ENCODE measurements at places on chromosomes 3 and 15. TPM values are rescaled to one million over a fixed set of nuclear protein-coding genes. Genes with fewer than 3 reads are reported as not detected.

GRCh38 chr3:112101916-112102315 is 15.7 kb downstream of the C3orf52 start:
- no peak for DNase-seq

DNA sequence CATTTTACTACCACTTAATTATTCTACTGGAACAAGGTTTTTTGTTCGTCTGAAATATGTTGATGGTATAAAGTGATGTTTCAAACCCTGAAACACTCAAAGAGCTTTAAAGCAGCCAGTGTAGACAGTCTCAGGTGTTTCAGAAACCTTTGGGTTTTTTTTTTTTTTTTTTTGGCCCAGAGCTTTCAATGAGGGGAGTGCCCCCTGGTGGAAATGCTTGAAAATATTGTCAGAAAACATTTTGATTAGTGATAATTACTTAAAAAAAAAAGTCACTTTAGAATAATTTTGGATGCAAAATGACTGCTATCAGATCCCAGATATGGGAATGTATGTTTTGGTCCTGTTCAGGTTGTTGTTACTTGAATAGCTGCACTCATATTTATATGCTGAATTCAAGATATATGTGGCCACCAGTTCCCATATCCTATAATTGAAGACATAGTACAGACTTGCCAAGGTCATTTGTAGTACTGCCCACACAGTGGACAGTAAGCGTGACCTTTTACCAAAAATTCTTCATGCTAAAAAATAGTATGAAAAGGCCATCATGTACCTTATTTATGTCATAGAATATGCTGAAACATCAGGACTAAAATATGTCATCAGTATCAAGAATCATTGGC is 35.9 kb downstream of the SATB1 start:
- no peak for DNase-seq

Gene NCKIPSD
- total RNA-seq, result 35.5 TPM

GRCh38 chr3:140113996-140114788 is 179.2 kb downstream of the CLSTN2 start:
- no peak for DNase-seq

DNA sequence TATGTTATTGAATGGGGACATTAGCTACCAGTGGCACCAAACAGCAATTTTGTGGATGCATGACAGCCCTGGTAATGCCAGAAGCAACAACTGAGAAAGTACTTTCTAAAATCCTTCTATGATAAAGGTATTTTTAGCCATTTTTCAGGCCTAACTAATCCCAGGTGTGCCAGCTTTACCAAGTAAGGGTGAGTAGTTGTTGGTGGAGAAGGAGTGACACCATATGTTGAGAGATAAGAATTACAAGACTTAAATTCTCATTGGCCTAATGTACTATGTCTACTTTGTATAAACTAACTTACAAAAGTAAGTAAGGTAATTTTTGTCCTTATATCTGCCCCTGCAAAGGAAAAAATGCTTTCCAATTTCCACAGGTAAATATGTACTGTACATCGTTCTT is 4.1 kb upstream of the COX17 start:
- no peak for DNase-seq

DNA sequence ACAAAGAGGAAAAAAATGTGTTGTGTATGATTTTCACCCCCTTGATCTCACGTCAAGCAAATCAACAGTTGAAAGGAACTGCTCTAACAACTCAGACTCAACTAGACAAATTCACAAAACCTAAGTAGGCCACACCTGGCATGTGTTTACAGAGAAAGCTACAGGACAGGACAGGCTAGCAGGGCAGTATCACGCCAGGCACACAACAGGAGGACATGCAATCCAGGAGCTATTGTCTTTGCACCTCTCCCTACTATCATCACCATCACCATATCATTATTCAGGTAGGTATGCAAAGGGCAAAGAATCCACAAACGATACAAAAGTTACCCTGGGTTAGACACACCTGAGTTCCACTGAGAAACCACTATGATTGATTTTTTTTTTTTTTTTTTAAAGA is 86.4 kb downstream of the TBL1XR1 start:
- DNase-seq, result no peak

DNA sequence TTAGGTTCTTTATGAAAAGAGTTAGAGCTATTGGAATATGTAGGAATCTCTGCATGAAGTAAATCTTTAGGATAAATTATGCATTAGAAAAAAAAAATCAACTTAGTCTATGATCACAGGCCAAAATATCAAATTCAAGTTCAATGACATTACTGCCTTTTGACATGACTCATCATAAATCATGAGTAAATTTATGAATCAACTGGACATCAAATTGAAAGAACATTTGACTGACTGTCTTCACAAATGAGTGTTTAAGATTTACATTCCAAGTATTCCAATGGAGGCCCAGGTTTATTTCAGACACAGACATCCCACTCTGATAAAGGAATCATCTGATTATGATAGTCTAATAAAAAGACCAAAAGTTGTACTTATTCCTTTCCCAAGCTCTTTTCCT is 192.8 kb upstream of the TTC14 start:
- no peak for DNase-seq

DNA sequence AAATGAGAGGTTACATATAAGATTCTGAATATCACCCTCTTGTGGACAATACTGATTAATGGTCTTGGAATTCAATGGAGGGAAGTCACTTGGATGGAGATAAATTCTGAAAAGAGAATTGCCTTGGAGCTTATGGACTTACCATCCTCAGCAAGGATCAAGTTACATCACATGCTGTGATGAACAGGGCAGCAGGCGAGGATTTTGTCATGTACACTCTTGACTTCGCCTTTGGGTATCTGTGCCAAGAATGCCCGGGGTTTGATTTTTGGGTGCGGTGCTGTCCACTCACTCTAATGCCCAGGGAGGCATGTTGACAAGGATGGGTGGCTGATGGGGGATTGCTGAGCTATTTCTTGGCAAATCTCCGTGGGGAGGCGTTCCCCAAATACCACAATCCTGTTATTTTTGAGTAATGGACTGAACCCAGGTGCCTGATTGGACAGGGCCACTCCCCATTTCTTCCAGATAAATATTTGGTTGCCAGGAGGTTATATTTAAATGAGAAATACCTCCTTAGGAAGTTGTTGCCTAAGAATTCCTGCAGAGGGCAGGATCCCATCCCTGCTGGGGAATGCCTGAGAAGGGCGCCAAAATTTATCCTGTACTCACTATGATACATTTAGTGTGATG is 96.3 kb downstream of the TPRG1 start:
- DNase-seq, result no peak

GRCh38 chr3:142624341-142625152 is 28.4 kb downstream of the PLS1 start:
- DNase-seq, result no peak

Gene ALDH1A2
- not detected for total RNA-seq
